ENCODE measurements at places on chromosomes 7 and 10.

DNA sequence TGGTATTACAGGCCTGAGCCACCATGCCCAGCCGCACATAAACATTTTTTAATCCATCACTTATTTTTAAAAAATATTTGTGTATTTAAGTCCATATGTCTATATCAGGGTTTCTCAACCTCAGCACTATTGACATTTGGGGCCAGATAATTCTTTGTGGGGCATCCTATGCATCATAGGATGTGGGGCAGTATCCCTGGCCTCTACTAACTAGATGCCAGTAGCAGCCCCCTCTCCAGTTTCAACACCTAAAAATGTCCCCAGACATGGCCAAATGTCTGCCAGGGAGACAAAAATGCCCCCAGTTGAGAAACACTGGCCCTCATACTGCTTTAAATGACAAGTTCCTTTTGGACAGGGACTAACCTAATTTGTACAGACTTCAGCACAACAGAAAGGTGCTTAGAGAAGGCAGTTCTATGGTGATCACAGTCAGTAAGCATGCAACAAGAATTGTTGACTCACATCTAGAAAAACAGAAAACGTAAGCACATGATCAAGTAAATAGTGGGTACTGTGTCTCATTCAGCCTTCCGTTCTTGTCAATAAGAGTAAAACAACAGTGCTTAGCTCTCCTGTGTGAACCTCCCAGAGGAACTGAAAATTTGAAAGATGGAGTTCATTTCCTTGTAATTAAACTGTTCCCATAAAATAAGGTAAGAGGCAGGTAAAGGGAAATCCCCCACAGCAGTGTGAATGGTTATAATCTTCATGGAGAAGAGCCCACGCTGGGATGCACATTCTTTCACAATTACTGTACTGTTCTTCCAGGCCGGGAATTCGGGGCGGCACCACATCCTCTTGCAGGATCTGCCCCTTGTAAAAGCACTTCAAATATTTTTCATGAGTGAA is 17.3 kb upstream of the ADRB1 start:
- no peak for DNase-seq

- no peak for DNase-seq
Measured at GRCh38 chr10:26628395-26628794, 69.1 kb upstream of the PDSS1 start.

GRCh38 chr7:90968871-90969270 is 295.4 kb upstream of the FZD1 start:
- DNase-seq, result no peak

- no peak for DNase-seq
Measured at GRCh38 chr7:7948232-7948631, 20.4 kb upstream of the GLCCI1 start.

DNA sequence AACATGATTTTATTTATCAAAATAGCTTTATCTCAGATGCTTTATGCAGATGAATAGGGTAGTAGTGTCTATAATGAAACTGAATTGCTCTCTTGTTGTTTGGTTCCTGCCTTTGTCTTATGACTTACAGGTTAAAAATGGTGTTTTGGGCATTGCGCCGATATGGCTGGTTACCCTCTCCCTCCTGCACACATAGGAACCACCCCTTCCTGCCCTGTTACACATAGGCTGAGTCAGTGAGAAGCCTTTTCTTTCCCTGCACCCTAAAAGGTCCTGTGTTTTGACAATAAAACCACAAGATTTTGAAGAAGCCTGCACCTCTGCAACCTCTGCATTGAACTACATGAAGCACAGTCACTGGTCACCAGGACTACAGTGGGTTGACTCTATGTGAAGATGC is 655.8 kb upstream of the ANKRD30A start:
- no peak for DNase-seq

DNA sequence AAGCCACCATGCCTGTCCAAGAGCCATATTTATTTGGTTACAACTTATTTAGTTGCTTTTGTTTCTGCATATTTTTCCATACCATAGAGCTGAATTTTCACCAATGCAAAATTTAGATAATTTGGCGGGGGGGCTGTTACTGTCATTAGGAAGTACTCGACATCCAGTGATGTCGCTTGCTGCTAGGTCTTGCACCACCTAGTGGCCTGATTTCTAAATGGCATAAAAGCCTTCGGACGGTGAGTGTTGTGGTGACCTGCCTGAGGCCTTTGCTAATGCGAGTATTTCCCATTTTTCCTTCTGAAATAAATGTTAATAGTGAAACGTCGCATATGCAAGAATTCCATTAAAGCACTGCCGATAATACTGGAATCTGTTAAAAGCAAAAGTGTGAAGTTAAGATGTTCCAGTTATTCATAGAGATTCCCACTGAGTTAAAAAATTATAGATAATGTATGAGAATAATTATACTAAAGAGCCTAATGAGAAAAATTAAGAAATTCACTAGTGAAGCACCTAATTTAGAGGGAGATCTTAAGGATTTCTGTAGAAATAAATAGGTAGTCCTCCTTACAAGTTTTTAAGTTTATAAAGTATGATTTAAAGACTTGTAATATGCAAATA is 86.1 kb upstream of the DNAJB6 start:
- no peak for DNase-seq

DNA sequence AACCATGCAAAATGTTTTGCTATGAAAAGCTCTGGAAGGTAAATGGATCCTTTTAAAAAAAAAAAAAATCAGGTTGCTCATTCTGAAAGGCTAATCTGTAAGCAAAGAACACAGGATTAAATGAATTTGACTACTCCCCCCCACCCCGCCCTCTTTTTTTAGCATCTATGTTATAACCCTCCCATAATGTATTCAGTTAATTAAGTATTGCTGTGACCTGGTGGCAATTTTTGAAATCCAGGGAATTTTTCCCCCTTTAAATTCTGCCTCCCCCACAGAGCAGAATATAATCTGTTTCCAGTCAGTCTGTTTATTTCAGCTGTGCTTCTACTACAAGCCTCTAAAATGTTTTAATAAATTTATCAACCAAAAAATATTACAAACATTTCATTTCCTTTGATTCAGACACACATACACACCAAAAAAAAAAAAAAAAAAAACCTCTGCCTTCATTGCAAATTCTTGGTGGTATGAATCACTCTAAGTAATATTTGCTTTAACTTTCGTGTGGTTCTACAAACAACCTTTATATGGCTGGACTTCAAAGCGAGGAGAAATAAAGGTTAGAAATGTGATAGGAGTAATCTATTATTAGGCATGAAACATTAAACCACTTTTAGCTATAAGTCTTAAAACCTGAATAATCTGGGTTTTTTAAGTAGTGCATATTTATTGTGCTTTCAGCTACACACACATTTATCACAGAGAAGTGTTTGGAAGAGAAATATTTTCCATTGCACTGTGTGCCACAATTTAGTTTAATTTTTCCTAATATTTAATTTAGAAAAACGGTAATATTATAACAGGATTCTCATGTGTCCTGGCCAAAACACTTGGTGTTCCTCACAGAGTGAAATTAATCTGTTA is 64.4 kb upstream of the ARID5B start:
- DNase-seq, result no peak

GRCh38 chr10:86863484-86863842 is 94.0 kb downstream of the MMRN2 start:
- DNase-seq, result no peak

DNA sequence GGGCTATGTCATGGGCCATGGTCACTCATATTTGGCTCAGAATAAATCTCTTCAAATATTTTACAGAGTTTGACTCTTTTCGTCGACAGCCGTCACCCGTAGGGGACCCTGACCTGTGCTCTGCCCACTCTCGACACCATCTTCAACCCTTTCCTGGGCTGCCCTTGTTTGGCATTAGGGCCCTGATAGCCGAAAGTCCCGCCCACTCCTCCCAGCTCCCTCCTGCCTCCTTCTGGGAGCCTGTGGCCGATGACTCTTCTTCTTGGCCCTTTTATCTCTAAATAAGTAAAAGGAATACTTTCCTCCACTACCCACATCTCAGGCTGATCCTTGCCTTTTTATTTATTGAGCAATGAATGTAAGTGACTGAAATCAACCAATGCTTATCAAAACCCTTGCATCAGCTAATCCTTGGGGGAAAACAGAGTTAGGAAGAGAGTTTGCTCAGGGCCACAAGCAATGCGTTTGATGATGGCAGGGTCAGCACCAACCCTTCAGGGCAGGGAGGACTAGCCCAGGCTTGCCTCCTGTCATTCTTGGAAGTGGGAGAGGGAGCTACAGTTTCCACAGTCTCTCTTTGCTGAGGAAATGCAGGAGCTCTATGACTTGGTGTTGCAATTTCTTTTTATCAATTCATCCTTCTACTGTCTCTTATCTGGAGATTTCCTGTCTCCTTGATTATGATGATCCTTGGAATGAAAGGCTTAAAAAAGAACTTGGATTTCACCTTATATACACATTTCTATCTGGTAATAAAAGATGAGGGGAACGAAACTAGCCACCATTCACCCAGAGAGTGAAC is 218.2 kb upstream of the PODXL start:
- no peak for DNase-seq

GRCh38 chr10:48331436-48331835 is 25.0 kb downstream of the MAPK8 start:
- DNase-seq, result no peak

- DNase-seq, result no peak
Measured at GRCh38 chr7:29369909-29370488, 175.4 kb downstream of the CHN2 start.

GRCh38 chr10:15651175-15651574 is 68.5 kb downstream of the ITGA8 start:
- DNase-seq, result no peak

DNA sequence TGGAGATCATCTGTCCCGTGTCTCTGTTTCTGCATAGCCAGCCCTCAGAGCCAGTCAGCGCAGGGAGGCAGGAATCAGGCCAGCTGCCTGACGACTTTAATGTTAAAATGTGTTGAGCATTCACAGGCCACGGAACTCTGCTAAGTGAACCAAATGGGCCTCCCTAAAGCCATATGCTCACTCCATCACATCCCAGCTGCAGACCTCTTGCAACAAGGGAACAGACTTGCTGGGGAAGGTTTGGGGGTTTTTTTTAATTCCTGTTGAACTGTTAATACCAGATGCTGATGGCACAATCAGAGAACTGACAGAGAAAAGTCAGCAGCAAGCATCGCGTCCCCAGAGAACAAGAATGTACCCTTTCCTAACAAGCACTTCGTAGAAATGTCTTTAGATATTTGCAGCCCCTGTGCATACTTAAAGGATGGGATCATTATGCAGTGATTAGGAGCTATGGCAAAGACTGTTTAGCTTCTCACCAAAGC is 900.4 kb upstream of the AUTS2 start:
- no peak for DNase-seq

- DNase-seq, result no peak
Measured at GRCh38 chr10:32123021-32123420, 66.8 kb upstream of the KIF5B start.

- DNase-seq, result no peak
Measured at GRCh38 chr7:103373866-103374643, 26.6 kb downstream of the PSMC2 start.

DNA sequence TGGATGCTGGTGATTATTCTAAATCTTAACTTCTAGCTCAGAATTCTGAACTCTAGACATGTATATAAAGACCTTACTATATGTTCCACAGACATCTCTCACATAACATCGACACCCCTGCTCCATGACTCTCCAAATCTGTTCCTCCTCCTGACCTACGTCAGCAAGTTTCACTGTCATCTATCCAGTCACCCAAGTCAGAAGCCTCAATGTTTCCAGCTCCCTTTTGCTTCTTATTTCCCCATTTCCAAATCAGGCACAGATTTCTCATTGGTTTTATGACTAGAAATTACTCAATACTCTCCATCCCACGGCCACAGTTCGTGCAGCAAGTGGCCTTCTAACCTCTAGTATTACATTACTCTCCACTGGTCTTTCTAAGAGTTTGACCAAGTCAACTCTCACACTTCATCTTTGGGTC is 28.5 kb downstream of the EPC1 start:
- DNase-seq, result no peak

GRCh38 chr10:6124666-6125065 is 35.8 kb downstream of the RBM17 start:
- no peak for DNase-seq

DNA sequence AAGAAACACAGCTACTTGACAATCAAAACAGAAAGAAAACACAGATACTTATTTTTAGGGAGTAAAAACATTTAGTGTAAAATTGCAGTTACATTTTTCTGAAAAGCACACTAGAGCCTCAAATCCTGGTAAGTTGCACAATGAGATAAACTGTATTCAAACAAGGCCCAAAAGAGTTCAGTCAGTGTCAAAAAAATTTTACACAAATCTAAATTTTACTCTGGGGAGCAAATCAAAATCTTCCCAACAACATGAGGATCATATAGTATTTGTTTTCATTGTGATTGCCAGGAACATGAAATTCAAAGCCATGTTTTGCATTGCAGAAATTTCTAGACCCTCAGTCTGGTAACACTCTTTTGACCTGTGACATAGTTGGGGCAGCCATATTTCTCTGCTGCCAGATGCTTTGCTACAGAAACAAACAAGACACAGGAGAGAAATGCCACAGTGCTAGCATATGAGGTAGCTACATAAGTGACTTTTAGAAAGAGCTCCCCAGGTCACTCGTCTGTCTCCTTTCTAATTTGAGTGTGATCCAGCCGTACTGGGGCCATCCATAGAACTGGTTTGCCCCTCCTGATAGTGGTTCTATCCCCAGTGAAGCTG is 49.6 kb downstream of the PDE1C start:
- DNase-seq, result no peak

DNA sequence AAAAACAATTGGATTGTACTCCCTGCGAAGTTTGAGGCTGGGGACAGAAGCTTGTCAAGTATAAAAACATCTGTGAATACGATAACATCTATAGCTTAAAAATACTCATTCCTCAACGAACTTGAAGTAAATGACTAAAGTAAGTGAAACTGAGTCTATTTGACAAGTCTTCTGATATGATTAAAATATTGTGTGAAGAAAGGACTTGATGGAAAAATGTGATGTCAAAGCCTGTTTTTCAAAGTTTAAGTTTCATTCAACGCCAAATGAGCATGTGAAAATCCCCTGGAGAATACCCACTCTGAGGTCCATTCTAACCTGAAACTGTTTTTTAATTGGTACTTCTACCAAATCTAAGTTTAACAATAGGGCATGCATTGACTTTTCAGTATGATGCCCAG is 122.3 kb upstream of the MDFIC start:
- DNase-seq, result no peak

DNA sequence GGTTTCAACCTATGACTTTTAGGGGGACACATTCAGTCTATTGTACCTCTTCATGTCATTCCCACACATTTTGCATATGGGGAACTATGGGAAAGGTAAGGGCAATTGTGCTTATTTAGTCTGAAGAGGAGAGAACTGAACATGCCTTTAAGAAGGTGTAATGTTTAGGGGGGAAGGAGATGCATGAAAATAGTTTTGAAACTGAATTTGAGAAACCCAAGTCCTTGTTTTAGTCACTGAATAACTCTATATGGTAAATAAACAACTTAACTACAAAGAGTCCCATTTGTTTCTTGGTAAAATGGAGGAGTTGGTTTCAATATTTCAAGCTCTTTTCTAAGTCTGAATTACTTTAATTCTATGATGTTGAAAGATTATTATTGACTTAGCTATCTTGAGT is 166.1 kb downstream of the DNAJB9 start:
- no peak for DNase-seq

GRCh38 chr7:122521767-122522166 is 177.2 kb downstream of the RNF133 start:
- no peak for DNase-seq
